ENCODE measurements at places on chromosomes 1 and 21.

DNA sequence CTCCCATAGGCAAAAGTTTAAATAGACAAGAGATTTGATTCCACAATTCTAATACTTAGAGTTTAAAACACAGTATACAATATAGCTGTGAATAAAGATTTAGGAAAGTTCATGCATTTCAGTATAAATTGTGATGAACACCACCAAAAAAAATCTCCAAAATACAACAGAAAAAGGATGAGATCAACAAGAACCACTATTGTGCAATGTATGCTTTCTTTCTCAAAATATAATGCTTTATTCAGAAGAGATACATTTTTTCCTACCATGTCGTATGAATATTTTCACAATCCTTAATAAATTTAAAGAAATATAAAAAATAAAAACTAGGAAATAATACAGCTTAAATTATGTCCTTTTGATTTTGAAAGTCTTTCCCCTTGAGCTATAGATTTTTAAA lies 1309.2 kb downstream of the MRPL39 start:
- no peaks in the 10 kb centered on the region for H3K4me1 ChIP-seq
- H3K27me3 ChIP-seq, result no peaks in the 10 kb centered on the region
- H3K27ac ChIP-seq, result no peak overlapping the region

DNA sequence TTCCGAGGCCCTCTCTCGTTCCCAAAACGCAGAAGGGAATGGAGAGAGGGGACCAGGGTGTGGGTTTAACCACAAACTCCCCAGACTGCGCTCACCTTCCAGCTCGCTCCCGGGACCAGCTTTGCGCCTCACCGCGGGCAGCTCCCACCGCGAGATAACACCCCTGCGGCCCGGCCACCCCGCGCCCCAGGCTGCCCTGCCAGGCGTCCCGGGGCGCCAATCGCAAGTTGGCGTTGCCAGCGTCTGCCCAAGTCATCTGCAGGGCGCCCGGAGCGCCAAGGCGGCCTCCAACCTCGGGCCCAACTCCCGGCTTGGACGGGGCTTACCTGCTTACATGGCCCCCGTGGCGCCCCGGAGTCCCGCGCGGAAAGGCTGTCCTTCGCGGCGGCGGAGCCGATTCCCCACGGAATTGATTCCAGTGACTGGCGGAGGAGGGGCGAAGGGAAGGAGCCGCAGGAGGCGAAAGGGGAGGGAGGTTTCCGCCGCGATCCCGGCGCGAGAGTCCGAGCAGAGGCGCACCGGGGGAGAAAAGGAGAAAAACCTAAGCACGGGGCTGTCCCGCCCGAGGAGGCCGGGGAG lies 456 bp downstream of the PTPN14 start:
- H3K36me3 ChIP-seq, result no peaks in the 10 kb centered on the region
- H3K4me1 ChIP-seq, result peaks cover 31% of the 10 kb centered on the region
- peak overlapping the region; percentile 100 for H3K27ac ChIP-seq

GRCh38 chr1:110928191-110928590 lies 35.5 kb downstream of the LRIF1 start:
- no peaks in the 10 kb centered on the region for H3K36me3 ChIP-seq
- no peak overlapping the region for H3K4me3 ChIP-seq
- H3K27ac ChIP-seq, result no peak overlapping the region
- no peak for DNase-seq
- H3K4me1 ChIP-seq, result no peaks in the 10 kb centered on the region

DNA sequence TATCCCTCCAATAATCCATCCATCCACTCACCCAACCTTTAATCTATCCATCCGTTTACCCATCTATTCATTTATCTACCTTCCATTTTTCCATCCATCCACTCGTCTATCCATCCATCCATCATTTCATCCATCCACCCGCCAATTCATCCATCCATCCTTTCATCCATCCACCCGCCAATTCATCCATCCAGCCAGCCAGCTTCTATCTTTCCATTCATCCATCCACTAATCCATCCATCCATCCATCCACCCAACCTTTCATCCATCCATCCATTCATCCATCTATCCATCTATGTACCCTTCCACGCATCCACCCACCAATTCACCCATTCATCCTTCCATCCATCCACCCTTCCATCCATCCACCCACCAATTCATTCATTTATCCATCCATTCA lies 10.5 kb upstream of the CASZ1 start:
- peaks cover 79% of the 10 kb centered on the region for H3K27me3 ChIP-seq
- no peak for DNase-seq
- no peak overlapping the region for H3K27ac ChIP-seq
- H3K4me1 ChIP-seq, result no peaks in the 10 kb centered on the region

Measured in type B pancreatic cell (in vitro differentiated cells).